ENCODE measurements at places on chromosomes 7 and 10. TPM values are rescaled to one million over a fixed set of nuclear protein-coding genes. Genes with fewer than 3 reads are reported as not detected.
A peak's percentile ranks its signal among the peaks of the same experiment; 100 is the strongest.

DNA sequence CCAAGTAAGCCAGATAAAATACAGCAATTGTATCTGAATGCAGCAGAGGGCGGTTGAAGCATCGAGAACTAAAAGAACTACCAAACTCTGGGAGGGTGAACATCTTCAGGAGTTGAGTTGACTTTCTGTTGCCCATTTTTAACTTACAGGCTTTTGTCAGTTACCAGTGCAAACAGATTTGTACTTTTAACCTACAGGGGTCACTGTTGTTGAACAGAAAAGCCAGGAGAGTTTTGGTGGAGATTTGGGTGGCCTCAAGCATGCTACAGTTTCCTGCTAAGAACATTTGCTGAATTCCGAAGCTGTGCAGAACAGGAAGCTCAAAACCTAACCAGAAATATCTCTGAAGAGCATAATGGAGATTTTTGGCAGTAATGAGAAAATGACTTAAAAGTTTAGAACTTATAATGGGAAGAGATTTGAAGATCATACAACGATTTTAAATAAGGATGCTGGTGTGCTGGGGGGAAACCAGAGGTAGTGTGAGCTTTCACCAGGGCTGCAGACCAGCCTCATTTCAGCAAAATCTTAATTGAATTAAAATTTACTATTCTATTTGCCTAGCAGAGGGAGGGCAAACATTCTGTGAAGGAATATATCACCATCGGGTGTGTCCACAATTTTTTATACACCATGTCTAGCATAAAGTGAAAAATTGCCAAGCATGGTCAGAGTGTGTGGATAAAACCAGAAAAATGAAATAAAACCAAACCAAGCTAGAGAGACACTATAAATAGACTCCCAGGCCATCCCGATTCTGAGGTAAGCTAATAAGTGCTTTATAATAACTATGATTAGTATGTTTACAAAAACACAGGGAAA, 208.6 kb upstream of the CCDC6 start:
- no peaks in the 10 kb centered on the region for H3K36me3 ChIP-seq
- H3K27me3 ChIP-seq, result no peaks in the 10 kb centered on the region
- DNase-seq, result peak; percentile 21
- no peaks in the 10 kb centered on the region for H3K4me1 ChIP-seq

Gene EPO
- 10.3 TPM for total RNA-seq

DNA sequence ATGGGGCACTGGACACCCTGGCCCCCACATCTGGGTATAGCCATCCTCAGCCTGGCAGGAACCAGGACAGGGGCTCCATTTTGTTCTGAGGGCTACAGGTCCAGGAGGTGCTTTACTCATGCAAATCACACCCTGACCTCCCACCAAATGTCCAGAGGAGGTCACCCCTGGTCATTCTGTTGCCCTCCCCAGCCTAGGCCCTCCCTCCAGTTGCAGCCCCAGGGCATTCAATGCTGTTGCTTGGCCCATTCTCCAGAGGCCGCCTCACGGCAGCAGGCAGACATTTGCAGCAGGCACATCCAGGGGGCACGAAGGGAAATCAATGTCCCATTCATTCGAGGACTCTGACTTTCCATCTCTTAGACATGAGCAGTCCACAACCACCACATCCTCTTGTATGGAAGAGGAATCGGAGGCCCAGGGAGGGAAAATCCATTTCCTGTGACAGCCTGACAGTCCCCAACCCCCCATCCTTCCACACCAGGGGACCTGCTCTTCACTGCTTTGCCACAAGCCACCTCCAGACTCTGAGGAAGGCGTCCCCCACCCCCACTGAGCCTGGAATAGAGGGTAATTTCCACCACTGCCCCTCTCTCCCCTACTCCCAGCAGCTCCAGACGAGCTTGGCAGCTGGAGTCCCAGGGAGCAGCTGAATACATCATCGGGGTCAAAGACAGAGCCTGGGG, 76.2 kb upstream of the UNC5B start:
- H3K4me1 ChIP-seq, result no peaks in the 10 kb centered on the region
- H3K27ac ChIP-seq, result no peak overlapping the region
- H3K36me3 ChIP-seq, result no peaks in the 10 kb centered on the region
- no peak for DNase-seq
- peaks cover 42% of the 10 kb centered on the region for H3K27me3 ChIP-seq

- no peaks in the 10 kb centered on the region for H3K36me3 ChIP-seq
- H3K27ac ChIP-seq, result no peak overlapping the region
- no peaks in the 10 kb centered on the region for H3K27me3 ChIP-seq
- no peak for DNase-seq
- H3K4me3 ChIP-seq, result no peak overlapping the region
- H3K4me1 ChIP-seq, result peaks cover 27% of the 10 kb centered on the region
Measured at GRCh38 chr10:73959484-73960243, 38.3 kb upstream of the VCL start.

- no peak overlapping the region for H3K4me3 ChIP-seq
- no peaks in the 10 kb centered on the region for H3K4me1 ChIP-seq
- peaks cover 93% of the 10 kb centered on the region for H3K27me3 ChIP-seq
- no peak for DNase-seq
- no peaks in the 10 kb centered on the region for H3K36me3 ChIP-seq
Measured at GRCh38 chr10:46550795-46551700, 5.4 kb downstream of the GPRIN2 start.

GRCh38 chr10:20247891-20248708, 431.9 kb downstream of the PLXDC2 start:
- no peak overlapping the region for H3K27ac ChIP-seq
- no peaks in the 10 kb centered on the region for H3K4me1 ChIP-seq
- H3K27me3 ChIP-seq, result no peaks in the 10 kb centered on the region
- no peaks in the 10 kb centered on the region for H3K36me3 ChIP-seq

DNA sequence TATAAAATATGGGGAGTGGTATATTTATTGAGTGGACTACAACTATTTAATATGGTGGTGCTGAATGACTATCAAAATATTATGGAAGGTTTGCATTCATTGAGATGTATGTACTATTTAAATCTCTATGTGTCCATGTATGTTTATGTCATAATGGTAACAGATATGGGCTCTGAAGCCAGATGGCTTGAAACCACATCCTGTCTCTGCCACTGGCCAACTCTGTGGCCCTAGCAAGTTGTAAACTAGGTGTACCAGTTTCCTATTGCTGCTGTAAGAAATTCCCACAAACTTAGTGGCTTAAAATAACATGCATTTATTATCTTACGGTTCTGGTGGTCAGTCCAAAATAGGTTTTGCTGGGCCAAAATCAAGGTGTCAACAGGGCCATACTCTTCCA, 198.1 kb upstream of the NFE2L3 start:
- no peak overlapping the region for H3K27ac ChIP-seq
- H3K4me3 ChIP-seq, result no peak overlapping the region
- H3K27me3 ChIP-seq, result no peaks in the 10 kb centered on the region

Gene PRKG1
- total RNA-seq, result not detected

Gene LDB3
- total RNA-seq, result not detected

GRCh38 chr7:116576350-116577319, 51.8 kb downstream of the CAV1 start:
- no peak overlapping the region for H3K27ac ChIP-seq
- no peaks in the 10 kb centered on the region for H3K36me3 ChIP-seq
- no peaks in the 10 kb centered on the region for H3K27me3 ChIP-seq
- H3K4me1 ChIP-seq, result no peaks in the 10 kb centered on the region
- no peak for DNase-seq

Gene ANKRD61
- total RNA-seq, result not detected

DNA sequence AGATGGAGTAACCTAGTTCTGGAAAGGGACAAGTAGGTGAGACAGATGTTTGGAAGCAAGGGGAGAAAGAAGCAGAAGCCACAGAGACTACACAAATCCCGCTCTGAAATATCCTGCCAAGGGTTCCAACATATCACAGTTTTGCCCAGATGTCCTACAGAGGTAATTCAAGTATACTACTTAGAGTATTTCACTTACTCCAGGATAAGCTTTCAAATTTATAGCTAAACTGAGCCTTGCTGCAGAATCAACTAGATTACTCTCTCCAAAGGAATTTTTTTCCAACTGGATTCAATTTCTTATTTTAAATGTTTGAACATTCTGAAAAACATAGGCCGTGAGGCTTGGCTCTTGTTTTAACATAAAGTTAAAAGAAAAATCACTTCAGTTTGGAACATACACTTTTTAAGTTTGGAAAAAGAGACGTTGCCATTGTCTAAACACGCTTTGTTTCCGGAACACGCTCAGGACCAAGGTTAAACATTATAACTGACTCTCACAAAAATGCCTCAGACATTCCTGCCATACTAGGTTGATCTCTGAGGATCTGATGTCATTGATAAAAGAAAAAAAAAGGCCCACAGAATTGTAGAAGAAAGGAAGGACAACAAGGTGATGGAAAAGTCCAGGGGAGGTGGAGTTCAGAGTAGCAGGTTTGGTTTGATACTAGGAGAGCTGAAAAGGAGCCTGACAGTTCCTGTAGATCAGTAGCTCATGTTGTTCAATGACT, 74.8 kb downstream of the FAM185A start:
- no peaks in the 10 kb centered on the region for H3K4me1 ChIP-seq
- no peaks in the 10 kb centered on the region for H3K27me3 ChIP-seq
- H3K27ac ChIP-seq, result no peak overlapping the region
- H3K4me3 ChIP-seq, result no peak overlapping the region

- DNase-seq, result no peak
- H3K4me3 ChIP-seq, result no peak overlapping the region
- H3K27me3 ChIP-seq, result no peaks in the 10 kb centered on the region
Measured at GRCh38 chr7:9709216-9709615, 1264.5 kb upstream of the PHF14 start.

DNA sequence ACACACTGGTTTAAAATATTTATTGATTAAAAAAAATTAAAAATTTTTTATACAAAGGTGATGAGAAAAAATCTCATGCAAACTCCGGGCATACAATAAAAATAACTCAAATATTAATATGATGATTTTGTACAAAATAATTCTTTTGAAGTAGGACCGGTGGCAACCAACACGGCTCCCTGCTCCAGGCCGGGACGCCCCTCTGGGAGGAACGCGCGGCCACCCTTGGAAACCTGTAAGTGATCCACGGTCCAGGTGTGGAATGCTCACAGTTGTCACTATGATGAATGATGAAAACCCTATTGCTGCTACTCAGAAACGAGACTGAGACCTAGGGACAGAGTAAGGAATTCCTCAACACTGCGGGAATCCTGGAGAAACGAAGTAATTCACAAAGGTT, 219.1 kb downstream of the TCERG1L start:
- H3K4me1 ChIP-seq, result no peaks in the 10 kb centered on the region
- H3K27me3 ChIP-seq, result peaks cover 20% of the 10 kb centered on the region
- H3K36me3 ChIP-seq, result no peaks in the 10 kb centered on the region
- H3K27ac ChIP-seq, result no peak overlapping the region
- no peak overlapping the region for H3K4me3 ChIP-seq
- no peak for DNase-seq

DNA sequence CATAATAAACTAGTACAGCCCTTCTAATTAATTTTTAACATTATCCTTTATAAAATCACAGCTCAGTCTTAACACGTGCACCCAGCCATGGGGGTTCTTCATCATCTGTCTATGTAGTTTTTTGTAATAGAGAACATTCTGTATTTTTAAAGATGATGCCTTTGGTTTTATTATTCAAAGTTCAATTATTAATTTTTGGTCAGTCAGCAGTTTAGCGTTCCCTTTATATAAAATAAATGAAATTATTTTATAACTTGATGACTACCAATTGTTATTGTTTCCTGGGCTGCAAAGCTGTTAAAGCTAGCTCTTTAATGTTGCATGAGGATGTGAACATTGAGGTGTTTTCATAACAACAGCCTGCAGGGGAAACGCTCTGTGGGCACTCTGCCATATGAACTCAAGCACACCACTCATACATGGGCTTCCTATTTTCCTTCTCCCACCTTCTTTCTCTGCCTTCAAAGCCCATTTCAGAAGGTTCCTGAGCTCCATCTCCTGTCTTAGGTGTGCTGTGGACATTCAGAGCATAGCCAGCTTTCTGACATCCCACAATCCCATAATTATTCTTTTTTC, 172.0 kb upstream of the YAE1 start:
- H3K4me3 ChIP-seq, result no peak overlapping the region
- H3K4me1 ChIP-seq, result no peaks in the 10 kb centered on the region
- H3K27ac ChIP-seq, result no peak overlapping the region
- no peak for DNase-seq
- H3K27me3 ChIP-seq, result no peaks in the 10 kb centered on the region
- H3K36me3 ChIP-seq, result no peaks in the 10 kb centered on the region

- DNase-seq, result no peak
- peaks cover 12% of the 10 kb centered on the region for H3K4me1 ChIP-seq
- no peak overlapping the region for H3K4me3 ChIP-seq
- H3K27me3 ChIP-seq, result peaks cover 35% of the 10 kb centered on the region
- no peaks in the 10 kb centered on the region for H3K36me3 ChIP-seq
Measured at GRCh38 chr10:5975641-5976473, 1.5 kb downstream of the IL15RA start.

GRCh38 chr7:99615989-99616358, 772 bp upstream of the ZSCAN25 start:
- H3K27me3 ChIP-seq, result no peaks in the 10 kb centered on the region
- H3K36me3 ChIP-seq, result peaks cover 12% of the 10 kb centered on the region
- peak overlapping the region; percentile 96 for H3K27ac ChIP-seq
- peaks cover 25% of the 10 kb centered on the region for H3K4me1 ChIP-seq
- H3K4me3 ChIP-seq, result peak overlapping the region; percentile 98
